ENCODE measurements at places on chromosomes 1 and 21.

- no peak for DNase-seq
These were observed 142.2 kb upstream of the NBPF11 start for GRCh38 chr1:148294116-148294807.

GRCh38 chr1:236181059-236181458 lies 38.7 kb downstream of the GPR137B start:
- no peak for DNase-seq

DNA sequence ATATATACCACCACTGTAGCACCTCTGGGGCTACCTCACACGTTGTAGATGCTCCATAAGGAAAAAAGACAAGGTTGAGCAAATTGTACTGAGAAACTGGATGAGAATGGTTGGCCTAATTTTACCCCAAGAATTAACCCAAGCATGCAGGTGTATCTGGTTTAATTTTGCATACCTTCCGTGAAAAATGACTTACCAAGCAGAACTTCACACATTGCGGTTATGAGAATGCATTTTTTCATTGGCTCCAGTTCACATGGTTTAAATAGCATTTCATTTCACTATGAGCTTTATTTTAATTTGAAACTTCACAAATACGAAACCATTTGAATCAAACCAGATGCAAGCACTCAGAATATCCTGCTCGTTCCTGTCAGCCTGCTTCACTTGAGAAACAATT lies 512.2 kb downstream of the LTN1 start:
- no peak for DNase-seq

GRCh38 chr1:78291872-78292271 lies 198.9 kb upstream of the PTGFR start:
- no peak for DNase-seq

- DNase-seq: no peak
These were observed 33.1 kb upstream of the TMEM51 start for GRCh38 chr1:15120251-15120945.

DNA sequence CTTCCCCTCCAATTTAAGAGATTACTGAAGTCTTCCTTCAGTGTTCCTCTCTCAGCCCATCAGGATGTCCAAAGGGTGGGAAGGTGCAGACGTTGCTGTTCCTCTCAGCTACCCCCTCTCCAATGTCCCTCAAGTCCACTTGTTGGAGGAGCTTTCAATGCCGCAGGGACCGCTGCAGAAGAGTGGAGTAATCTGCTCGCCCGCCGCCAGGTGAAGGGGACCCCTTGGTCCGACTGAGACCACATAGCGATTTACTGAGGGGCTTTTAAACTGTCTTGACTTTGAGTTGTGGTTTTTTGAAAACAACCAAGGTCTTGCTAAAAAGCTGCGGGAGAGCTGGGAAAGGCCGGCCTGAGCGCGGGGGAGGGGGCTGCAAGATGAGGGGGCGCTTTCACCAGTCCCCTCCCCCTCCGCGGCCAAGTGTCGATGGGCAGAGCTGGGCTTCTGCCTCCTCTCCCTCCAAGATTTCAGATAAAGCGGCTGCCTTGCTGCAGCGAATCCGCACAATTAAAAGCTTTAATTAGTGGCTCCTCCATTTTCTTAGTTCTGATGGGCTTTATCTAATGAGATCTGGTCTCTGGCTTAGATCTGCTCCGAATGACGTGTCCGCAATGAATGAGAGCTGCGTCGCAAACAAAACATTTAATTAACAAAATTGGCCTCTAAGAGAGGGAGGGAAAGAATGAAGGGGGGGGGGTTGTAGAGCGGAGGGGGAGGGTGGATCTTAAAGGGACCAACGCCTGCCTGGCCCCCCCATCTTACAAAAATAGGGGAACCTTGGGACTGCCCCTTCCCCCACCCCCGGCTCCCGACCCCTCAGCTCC lies 5.9 kb downstream of the LMO4 start:
- no peak for DNase-seq

DNA sequence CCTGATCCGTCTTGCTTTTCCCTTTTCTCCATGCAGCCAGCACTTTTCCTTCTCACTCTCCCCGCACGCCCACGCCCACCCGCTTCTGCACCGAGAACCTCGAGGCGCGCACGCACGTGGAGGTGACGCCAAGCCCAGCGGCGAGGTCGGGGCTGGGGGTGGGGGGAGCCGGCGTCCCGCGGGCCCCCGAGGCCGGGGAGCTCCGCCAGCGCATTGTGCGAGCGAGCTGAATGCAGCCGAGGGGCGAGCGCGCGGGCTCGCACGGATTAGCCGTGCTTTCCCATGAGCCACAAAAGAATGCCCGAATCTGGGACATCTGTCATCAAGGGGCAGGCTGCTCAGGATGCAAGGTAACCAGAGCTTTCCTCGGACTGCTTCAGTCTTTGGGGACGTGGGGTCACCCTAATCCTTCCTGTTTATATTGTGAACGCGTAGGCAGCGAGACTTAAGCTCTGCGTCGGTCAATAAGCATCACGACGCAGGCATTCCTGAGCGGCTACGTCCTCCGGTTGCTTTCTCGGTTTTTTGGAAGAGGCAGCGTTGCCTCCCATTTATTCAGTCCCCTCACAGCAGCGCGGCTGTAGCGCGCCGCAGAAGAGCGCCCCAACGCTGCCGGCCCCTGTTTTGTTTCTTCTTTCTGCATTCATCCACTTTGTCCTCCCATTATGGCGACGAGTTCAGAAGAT lies 67.3 kb upstream of the AKT3 start:
- DNase-seq: no peak

- no peak for DNase-seq
These were observed 222 bp upstream of the GIPC2 start for GRCh38 chr1:78045563-78045925.

- no peak for DNase-seq
These were observed 61.5 kb downstream of the TOR3A start for GRCh38 chr1:179143322-179143721.

DNA sequence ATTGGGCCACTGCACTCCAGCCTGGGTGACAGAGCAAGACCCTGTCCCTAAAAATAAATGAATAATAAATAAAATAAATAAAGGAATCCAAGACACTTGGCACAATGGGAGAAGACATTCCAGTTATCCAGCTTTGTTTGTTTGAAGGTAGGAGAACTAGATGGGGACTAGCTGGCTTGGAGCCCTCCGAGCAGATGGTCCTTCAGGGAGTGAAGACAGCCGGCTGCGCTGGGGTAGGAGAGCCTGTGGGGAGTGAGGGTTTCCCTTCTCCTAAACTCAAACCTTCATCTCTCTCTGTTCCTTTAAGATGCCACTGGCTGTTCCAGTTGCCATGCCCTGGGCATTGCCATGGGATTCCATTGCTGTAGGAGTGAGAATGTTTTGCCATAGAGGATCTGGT lies 120.6 kb downstream of the NAV1 start:
- no peak for DNase-seq

- no peak for DNase-seq
These were observed 3.8 kb upstream of the ZNF692 start for GRCh38 chr1:248862695-248862997.

DNA sequence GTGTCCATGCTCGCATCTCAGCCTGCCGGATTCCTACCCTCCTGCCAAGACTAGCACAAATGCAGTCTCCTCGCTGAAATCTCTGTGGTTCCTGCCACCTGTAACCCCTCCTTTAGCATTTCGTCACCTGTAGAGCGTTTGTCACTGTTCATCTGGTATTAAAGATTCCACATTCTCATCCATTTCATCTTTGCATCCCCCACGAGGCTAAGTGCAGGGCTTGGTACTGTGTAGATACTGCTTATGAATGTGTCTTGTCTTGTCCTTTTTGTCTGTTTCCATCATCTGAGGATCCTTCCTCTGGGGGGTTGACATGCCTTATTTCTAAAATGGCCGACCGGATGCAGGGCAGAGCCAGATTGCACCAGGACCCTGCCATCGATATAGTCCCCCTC lies 53.7 kb upstream of the DNAJC6 start:
- DNase-seq: no peak

GRCh38 chr1:241592273-241592958 lies 47.8 kb downstream of the CHML start:
- DNase-seq: no peak

- DNase-seq: no peak
These were observed 20.4 kb downstream of the H3-3A start for GRCh38 chr1:226082959-226083301.

GRCh38 chr1:153976819-153977249 lies 640 bp downstream of the JTB start:
- DNase-seq: no peak

GRCh38 chr1:51729156-51729823 lies 112.4 kb downstream of the OSBPL9 start:
- peak; percentile 98 for DNase-seq

DNA sequence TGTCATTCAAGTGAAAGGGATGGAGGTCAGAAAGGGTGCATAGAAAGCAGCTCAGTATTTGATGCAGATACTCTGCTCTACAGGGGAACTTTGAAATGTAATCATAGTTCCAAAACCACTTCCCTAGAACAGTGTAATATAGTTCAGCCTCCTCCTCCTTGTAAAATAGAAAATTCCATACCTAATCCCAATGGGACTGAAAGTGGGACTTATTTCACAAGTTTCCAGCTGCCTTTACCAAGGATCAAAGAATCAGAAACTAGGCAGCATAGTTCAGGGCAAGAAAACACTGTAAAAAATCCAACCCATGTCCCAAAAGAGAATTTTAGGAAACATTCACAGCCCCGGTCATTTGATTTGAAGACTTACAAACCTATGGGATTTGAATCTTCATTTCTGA lies 8.1 kb upstream of the TMCO2 start:
- no peak for DNase-seq

- DNase-seq: no peak
These were observed 940 bp upstream of the PRKCZ start for GRCh38 chr1:2049225-2049717.

- DNase-seq: no peak
These were observed 99.4 kb upstream of the JUN start for GRCh38 chr1:58883037-58883887.

DNA sequence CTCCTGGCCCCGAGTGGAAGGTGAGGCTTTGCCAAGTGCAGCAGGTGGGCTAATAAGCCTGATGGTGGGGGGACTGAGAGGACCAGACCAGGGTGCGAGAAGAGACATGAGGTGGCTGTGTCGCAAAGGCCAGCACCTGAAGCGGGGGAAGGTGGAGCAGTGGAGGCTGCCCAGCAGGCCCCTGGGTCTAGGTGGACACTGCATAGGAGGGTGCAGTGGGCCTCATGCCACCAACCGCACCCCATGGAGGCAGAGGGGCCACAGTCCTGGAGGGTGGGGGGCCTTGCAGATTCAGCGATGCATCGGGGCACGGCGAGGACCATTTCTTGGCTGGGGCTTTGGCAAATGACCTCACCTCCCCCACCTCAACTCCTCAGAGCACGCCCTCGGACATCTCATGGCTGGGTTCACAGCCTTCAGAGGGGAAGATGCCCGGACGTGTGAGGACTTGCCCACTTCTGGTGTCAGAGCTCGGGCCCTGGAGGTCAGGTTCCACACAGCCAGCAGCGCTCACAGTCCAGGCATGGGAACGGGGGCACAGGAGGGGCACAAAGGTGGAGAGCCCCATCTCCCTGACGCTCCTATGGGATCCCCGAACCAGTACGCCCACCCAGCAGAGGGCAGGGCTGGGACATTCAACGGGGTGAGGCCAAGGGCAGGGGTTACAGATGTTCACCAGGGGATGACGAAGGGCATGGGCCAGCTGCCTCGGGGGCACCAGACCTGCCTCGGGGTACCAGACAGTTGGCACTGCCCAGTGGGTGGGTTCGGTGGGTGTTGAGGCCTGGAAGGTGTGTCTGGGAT lies 35.4 kb downstream of the UBE2G2 start:
- DNase-seq: no peak

- no peak for DNase-seq
These were observed 42.1 kb upstream of the TP53BP2 start for GRCh38 chr1:223887747-223888418.

- DNase-seq: no peak
These were observed 25.5 kb downstream of the ODF2L start for GRCh38 chr1:86370601-86371022.

DNA sequence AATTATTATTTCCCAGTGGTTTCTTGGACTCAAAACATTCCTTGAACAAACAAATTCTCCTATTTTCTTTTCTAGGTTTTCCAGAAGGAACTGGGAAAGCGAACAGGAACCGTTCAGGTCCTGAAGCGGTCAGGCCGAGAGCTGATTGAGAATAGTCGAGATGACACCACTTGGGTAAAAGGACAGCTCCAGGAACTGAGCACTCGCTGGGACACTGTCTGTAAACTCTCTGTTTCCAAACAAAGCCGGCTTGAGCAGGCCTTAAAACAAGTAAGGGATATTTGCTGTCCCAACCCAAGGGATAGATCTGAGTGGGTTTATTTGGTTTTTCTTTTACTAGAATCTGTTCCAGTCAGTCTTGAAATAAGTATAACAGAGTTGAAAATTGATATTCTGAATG lies 39.4 kb upstream of the BMP8A start:
- DNase-seq: no peak

GRCh38 chr1:94543001-94543400 lies 1.4 kb upstream of the F3 start:
- no peak for DNase-seq

DNA sequence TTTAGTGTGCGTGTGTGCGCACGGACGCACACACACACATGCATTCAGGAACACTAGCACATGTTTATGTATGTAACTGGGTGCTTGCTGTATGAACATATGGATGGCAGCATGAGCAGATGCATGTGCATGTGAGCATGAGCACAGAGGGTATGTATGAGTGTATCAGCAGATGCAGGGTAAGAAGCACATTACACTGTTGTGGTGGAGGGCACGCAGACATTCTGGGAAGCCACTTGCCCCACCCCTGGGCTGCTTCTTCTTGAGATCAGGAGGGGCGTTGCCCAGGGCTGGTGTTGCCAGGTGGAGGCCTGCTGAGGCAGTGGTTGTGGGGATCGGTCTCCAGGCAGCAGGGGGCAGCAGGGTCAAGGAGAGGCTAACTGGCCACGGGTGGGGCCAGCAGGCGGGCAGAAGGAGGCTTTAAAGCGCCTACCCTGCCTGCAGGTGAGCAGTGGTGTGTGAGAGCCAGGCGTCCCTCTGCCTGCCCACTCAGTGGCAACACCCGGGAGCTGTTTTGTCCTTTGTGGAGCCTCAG lies 3.9 kb upstream of the P3R3URF start:
- DNase-seq: no peak

DNA sequence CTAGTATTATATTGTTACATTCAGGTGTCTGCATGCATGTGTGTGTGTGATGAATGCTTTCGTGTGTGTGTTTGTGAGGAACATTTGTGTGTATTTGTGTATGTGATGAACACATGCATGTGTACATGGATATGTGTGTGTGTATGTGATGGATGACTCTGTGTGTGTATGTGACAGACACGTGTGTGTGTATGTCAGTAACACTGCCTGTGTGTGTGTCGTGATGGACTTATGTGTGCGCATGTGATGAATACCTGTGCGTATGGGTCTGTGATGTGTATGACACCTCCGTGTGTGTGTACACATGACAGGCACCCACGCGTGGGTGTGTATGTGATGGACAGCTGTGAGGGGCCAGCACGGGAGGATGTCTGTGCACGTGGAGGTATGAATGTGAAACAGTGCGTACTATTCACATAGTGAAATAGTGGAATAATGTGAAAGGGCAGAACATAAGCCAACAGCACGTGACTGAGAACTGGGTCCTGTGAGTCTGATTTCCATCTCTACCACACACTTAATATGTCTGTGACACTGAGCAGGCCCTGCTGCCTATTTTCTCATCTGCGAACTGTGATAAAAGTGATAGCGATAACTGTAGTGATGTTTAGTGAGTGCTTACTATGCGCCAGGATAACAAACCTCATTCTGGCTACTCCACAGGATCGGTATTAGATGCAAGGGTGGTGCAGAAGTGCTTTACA lies 41.8 kb upstream of the CSF3R start:
- DNase-seq: no peak

- no peak for DNase-seq
These were observed 9.9 kb downstream of the CD58 start for GRCh38 chr1:116560704-116561490.

GRCh38 chr1:64516803-64517568 lies 47.1 kb downstream of the CACHD1 start:
- peak; percentile 88 for DNase-seq
